ENCODE measurements at places on chromosomes 2 and 18.

- DNase-seq = no peak
Measured at GRCh38 chr2:71827524-71827901, 320.1 kb downstream of the CYP26B1 start.

- DNase-seq = no peak
Measured at GRCh38 chr2:2575870-2576386, 244.9 kb upstream of the MYT1L start.

GRCh38 chr18:76131738-76132137, 363.3 kb downstream of the ZNF516 start:
- no peak for DNase-seq

DNA sequence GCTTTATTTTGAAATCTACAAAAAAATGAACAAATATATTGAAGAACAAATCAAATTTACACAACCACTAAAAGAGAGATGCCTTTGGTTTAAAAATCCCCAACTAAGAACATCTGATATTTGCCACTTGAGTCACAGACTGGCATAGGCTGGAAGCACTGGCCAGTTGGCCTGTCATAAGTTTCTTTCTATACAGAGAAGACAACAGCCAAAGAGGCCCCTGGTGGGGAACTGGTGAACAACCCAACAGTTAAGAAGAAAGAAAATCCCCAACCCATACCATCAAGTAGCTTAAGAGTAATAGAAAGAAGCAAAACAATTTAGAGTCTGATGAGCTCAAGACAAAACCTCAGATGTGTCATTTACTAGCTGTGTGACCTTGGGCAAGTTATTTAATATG, 45.5 kb downstream of the OSR1 start:
- no peak for DNase-seq

DNA sequence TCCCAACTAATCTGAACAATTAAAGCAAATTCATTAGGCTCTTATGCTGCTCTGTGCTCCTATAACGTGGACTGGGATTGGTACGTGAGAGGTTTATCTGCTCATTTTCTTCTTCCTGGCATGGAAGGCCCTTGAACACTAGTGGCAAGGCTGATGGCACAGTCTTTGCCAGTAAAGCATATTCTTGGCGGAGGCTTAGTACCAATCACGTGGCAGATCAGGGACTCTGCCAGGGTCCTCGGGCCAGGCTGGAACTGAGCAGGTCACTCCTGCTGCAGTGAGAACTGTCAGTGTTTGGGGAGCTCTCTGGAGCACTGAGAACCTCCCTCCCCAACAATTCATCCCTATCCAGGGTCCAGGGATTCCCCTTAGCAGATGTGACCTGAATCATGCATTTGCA, 3.7 kb upstream of the ALPK2 start:
- DNase-seq = no peak

- peak; percentile 52 for DNase-seq
Measured at GRCh38 chr2:178404368-178404767, 46.6 kb downstream of the PRKRA start.

GRCh38 chr2:127610561-127610960, 35.4 kb upstream of the GPR17 start:
- DNase-seq = no peak

GRCh38 chr2:108898315-108899082, 90.5 kb downstream of the EDAR start:
- no peak for DNase-seq

DNA sequence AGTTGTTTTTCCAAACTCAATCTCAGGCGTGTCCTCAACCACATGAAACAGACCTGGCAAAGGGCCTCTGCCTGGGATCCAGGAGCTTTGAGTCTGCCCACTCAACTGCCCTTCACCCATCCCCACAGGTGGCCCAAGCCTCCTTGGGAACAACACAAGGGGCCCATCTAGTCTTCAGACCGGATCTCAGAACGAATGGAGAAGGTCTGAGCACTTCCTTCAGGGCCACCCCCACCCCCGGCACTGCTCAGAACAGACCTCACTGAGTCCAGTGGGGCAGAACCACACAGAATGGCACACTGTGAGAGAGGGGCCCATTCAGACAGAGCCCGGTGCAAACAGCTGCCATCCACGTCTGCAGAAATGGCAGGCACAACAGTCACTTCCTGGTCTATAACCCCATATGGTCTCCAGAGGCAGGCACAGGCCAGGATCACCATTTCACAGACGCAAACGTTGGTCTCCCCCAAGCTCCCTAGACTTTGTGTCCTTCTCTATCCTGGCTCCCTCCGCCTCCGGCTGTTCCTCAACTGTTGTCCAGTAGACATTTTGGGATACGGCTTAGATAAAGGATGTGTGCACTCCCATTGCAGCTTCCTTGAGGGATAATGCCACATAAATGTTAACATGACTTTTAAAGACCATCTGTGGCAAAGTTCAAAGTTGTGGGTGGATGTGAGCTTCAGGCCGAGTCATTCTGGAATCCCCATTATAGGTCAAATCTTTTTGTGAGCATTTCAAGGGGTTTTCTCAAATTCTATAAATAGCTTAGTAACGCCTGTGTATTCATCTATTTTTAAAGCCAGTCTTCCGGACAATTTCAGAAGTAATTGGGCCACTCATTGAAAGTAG, 149.7 kb downstream of the SMAD7 start:
- DNase-seq = peak; percentile 35

DNA sequence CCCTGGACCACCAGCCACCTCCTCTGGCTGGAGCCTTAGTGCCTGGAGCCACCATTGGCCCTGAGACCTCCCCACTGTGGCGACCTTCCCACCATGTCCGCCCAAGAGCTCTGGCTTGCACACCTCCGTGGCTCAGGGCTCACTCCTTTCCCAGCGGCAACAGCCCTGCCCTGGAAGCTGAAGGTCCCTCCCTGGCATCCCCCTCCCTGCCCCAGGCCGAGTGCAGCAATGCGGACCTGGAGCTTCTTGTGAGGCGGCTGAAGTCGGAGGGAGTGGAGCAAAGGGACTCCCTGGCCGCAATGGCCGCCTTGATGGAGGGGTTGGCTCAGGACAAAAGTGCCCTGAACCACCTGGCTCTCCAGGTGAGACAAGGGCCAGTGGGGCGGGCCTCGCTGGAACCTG, 28.6 kb downstream of the CROCC2 start:
- no peak for DNase-seq

- peak; percentile 24 for DNase-seq
Measured at GRCh38 chr2:111162718-111163331, 42.1 kb downstream of the BCL2L11 start.

- peak; percentile 60 for DNase-seq
Measured at GRCh38 chr2:173232956-173233744, 121.5 kb upstream of the CDCA7 start.

- DNase-seq = no peak
Measured at GRCh38 chr2:237961637-237962036, 5.2 kb upstream of the UBE2F start.

DNA sequence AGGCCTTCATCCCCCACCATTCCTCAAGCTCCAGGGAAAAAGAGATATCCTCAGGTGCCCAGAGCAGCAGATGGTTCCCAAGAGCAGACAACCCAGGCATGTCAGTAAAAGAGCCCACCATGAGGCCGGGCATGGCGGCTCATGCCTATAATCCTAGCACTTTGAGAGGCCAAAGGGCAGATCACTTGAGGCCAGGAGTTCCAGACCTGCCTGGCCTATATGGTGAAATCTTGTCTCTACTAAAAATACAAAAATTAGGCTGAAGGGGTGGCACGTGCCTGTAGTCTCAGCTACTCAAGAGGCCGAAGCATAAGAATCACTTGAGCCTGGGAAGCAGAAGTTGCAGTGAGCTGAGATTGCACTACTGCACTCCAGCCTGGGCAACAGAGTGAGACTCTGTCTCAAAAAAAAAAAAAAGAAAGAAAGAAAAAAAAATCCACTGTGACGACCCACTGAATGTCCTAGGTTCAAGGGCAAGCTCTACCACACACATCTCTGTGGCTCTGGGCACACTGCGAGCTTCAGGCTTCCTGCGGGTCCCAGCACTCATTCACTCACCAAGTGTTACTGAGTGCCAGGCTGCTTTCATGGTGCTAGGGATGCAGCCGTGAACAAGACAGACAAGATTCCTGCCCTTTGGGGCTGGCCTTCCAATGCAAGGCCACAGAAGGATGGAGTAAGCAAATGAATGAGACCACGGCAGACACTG, 6.5 kb upstream of the DUSP2 start:
- DNase-seq = no peak

All from SJSA1 (cell line).